ENCODE measurements at places on chromosomes 1 and 21.

DNA sequence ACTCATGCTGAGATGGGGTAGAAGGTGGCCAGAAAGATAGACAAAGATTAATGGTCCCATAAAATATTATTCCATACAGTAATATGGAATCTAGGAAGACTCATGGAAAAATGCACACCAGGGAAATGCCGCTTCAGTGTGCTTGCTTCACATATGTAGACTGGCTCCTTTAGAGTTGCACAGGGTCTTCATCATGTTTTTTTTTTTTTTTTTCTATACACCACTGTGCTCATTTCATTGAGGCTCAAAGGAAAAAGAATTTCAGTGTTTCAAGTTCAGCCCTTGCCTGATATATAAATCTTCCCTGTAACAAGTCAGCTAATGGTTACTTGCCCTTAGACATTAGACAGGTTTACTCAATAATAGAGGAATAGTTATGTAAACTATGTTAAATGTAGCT is 33.2 kb downstream of the KCNK2 start:
- DNase-seq, result no peak

DNA sequence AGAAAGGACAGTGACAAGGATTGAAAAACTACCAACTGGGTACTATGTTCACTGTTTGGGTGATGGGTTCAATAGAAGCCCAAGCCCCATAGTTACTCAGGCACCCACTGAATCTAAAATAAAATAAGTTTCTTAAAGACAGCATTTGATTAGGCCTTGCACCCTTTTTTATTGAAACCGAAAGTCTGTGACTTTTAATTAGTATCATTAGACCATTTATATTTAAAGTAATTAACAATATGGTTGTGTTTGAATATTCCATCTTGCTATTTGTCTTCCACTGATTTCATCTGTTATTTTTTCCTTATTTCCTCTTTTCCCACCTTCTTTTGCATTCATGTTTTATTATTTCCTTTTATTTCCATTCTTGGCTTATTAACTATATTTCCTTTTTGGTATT is 27.4 kb downstream of the KLHDC7A start:
- DNase-seq, result no peak

GRCh38 chr21:42779431-42779861 is 99.9 kb downstream of the WDR4 start:
- DNase-seq, result no peak

DNA sequence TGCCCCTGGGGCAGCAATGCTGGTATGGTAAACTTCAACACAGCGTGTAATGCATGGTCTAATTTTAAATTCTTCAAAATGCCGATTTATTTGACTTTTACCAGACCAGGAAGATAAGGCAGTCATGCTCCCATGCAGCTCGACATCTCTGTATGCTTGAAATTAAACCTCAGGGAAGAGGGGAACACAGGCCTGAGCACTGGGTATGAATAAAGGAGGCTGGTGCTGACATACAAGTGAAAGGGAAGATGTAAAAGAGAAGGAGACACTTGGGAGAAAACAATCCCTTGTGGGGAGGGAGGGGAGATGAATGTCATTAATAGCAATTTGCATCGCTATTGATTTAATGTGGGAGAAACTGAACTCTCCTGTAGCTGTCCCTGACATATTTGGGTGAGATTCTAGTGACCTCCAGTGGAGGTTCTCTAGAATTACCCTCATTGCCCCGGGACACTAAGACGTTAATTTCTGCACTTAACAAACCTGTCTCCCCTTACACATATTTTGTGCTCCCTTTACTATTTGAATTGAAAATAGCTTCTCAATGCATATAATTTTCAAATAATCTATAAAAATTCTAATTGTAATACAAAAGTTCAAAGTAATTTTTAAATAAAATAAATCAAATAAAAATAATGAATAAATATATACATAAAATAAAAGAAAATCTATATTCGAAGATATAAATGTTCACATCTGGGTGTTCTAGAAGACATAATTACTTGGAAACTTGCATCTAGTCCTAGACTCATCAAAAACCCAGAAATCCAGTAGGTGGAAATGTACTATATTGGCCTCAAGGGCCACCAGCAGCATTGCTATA is 283.1 kb downstream of the LMX1A start:
- DNase-seq, result no peak

DNA sequence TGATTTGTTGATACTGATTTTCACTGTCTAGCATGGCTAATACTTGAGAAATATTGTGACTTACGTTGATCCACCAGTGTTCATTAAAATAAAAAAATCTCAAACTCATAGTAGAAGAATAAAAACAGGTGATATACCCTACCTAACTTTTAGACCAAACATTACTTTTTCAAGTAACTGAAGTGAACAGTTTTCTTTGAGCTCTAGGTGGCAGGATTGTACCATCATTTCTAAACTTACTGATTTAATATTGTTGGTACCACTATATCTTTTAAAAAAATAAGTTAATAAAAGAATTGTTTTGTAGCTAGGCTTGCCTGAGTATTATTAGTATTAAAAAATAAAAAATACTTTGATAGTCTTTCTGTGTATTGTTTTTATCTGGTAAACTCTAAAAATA is 21.5 kb downstream of the CDC73 start:
- DNase-seq, result no peak

- no peak for DNase-seq
Measured at GRCh38 chr1:151062741-151063371, 2.7 kb downstream of the MLLT11 start.

DNA sequence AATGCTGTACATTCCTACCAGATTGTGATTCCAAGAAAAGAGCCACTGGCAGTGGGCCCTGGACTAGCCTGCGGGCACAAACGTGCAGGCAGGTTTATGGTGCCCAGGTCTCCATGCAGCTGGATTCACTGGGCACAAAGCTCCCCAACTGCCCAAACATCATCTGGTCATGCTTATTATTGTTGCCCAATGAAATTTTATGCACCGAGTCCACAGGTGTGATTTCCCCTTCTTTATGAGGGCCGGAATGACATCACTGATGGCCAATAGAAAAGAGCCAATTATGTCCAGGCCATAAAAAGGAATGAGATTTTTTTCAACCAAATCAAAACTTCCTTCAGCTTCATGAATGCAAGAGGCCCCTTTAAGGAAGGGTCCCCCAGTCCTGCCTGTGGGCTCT is 66.2 kb downstream of the ERI3 start:
- DNase-seq, result no peak
